Stimulated activated CD8-positive, alpha-beta memory T cell treated with anti-CD3 and anti-CD28 coated beads, Interleukin-2, amount 100 ng/mL, for 1 hour (primary cell): ENCODE measurements at places on chromosomes 11 and 22.

GRCh38 chr11:67312187-67313021 is 9.1 kb downstream of the SSH3 start:
- no peak for DNase-seq

- no peak for DNase-seq
Measured at GRCh38 chr11:65872586-65873317, at the start of gene EFEMP2. Gene EFEMP2, minus strand, starts transcription at chr11:65872800. Its CDS starts 446 bp downstream, at chr11:65872354.

DNA sequence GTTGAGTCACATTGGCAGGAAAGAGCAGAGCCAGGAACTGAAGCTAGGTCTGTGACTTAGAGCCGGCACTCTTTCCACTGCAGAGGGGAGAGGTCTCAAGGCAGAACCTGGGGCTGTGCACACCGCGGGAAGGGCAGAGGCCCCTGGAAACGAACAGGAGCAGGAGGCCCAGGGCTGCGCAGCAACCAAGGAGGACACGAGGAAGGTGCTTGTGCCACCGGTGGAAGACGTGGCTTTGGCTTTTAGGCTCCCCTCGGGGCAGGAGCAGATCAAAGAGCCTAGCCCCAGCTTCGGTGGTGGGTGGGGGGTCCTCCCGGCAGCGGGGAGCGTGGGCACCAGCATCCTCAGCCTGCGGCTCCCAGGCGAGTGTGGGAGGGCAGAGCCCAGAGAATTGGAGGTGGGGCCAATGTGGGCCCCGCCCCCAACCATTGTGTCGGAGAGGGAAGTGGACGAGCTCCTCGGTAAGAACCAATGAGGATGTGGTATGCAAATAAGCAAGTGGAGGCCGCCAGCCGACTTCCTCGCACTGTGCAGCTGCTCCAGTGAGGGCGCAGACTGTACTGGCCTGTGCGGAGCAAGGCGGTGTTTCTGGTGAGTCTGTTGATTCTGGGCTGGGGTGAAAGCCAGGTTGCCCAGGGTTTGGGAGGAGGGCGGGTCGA is at the start of gene CCDC116:
TSS of gene CCDC116 (plus strand) at position 524 of the 659 bp plus-strand sequence. CDS start 422 bp downstream, outside the sequence.
- DNase-seq = peak; percentile 24

GRCh38 chr11:77559686-77560401 is 29.9 kb upstream of the AQP11 start:
- DNase-seq = no peak

DNA sequence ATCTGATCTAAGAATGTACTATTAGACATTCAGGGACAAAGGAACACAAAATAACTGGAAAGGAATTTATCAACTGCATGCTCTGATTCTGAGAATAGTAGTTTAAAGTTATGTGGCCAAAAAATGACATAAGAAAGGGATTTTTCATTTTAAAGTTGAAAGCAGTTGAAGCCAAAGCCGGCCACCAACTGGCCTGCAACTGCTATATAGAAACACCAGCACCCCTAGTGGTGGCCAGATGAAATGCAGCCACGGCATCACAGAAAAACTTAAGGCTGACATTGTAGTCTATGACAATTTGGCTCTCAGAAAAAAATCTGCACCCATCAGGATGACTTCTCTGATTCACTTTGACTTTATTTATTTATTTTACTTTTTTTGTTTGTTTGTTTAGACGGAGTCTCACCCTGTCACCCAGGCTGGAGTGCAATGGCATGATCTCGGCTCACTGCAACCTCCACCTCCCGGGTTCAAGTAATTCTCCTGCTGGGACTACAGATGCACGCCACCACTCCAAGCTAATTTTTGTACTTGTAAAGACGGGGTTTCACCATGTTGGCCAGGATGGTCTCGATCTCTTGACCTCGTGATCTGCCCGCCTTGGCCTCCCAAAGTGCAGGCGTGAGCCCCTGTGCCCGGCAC is 59.2 kb downstream of the SLC35F2 start:
- DNase-seq = peak; percentile 16

- no peak for DNase-seq
Measured at GRCh38 chr11:18707811-18708340, 9.3 kb downstream of the TMEM86A start.

- no peak for DNase-seq
Measured at GRCh38 chr22:32617903-32618302, 143.3 kb downstream of the FBXO7 start.

DNA sequence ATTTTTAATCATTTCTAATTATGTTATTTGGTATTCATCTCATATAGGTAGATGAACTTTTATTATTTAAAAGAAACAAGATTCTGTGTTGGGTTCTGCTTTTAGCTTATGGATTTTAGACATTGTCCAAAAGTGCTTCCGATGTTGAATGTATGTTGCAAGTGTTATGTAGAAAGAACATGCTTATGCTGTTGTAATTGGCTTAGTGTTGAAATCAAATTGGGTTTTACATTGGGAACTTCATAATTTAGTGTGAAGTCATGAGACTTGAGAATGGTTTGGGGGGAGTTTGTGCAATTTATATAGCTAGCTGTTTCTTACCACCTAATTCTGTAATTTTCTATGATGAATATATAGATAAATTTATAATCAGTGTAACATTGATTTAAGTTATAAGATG is 3.6 kb downstream of the MTMR3 start:
- DNase-seq = no peak

- DNase-seq = no peak
Measured at GRCh38 chr11:99352642-99353041, 331.9 kb downstream of the CNTN5 start.

DNA sequence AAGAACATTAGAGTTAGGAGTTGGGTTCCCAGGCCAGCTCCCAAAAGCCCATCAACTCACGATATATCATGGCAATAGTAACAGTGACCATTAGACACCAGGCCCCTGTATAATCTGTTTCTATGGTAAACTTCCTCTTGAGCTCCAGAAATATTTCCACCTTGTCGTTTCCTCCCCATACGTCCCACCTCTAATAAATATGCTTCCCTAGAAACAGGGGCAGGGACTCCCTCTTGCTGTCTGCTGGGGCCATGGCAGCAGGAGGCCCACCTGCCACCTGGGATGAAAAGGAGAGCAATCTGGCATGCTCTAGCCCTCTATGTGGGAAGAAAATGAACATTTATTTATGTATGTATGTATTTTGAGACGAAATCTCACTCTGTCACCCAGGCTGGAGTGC is 32.2 kb upstream of the AMOTL1 start:
- no peak for DNase-seq

- DNase-seq = no peak
Measured at GRCh38 chr22:22702237-22703202, 58.1 kb downstream of the GGTLC2 start.

DNA sequence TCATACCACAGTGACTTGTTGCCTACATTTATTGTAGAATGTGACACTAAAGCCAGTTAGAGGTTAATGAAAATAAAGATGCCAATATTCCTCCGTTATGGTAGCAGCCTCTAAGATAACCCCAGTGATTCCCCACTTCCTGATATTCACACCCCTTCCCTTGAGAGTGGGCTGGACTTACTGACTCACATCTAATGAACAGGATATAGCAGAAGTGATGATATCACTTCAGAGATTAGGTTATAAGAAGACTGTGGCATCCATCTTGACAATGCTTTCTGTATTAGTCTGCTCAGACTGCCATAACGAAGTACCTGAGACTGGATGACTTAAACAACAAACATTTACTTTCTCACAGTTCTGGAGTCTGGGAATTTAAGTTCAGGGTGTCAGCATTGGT is 149.6 kb upstream of the MTNR1B start:
- no peak for DNase-seq

DNA sequence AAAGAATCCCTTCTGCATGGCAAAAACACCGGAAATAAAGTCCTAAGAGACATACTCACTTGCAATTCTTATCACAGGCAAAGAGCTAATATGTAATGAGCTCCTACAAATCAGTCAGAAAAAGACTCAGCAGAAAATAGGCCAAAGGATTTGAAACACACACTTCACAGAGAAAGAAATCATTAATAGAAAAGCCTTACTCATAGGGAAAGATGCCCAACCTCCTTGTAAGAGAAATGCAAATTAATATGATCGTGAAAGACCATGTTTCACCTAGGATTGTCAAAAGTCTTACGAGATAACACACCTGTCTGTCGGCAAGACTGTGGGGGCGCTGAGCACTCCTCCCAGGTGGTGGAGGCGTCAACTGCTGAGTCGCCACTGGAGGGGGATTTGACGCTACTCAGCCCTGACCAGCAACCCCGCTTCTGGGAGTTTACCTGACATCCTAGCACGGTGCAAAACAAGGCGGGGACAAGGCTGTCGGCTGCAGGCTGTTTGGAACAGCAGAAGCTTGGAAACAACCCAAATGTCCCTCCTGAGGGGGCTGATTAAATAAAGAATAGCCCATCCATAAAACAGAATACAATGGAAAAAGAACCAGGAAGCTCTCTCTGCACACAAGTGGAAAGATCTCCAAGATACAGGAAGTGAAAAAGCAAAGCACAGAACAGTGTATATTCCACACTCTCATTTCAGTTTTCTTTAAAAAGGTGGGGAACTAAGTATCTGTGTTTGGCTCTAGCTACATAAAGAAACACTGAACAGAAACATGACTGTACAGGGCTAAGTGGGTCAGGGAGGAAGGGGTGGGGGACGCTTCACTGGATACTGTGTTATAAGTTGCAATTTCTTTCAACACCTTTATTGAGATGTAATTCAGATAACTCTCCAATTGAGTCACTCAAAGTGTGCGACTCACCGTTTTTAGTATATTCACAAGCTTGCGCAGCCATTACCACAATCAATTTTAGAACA is 11.5 kb downstream of the CSNK1E start:
- no peak for DNase-seq

GRCh38 chr11:19868281-19868821 is 155.7 kb downstream of the NAV2 start:
- no peak for DNase-seq

DNA sequence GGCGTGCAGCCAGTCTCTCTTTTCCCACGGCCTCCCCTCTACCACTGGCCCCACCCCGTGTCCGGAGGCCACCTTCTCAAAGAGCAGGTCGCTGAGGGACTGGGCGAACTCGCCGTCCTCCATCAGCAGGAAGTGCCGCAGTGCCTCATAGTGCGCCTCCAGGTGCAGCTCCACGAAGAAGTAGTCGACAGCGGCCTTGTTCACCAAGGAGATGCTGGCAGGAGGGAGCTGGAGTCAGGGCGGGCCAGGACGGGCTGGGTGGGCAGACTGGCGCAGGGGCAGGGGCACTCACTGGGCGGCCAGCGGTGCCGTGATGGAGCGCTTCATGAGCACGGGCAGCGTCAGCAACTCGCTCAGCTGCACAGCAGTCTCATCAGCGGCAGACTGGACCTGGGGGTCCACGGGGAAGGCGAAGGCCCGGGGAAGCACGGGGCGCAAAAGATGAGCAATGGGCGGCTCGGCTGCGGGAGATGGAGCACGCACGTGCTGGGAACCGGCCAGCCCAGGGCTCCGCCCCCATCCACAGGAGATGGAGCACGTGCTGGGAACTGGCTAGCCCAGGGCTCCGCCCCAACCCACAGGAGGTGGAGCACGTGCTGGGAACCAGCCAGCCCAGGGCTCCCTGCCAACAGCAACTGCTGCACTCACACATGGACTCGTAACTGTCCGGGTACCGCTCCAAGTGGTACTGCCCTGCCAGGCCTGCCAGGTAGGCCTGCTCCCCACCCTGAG is 18.4 kb downstream of the SELENOO start:
- DNase-seq = no peak

DNA sequence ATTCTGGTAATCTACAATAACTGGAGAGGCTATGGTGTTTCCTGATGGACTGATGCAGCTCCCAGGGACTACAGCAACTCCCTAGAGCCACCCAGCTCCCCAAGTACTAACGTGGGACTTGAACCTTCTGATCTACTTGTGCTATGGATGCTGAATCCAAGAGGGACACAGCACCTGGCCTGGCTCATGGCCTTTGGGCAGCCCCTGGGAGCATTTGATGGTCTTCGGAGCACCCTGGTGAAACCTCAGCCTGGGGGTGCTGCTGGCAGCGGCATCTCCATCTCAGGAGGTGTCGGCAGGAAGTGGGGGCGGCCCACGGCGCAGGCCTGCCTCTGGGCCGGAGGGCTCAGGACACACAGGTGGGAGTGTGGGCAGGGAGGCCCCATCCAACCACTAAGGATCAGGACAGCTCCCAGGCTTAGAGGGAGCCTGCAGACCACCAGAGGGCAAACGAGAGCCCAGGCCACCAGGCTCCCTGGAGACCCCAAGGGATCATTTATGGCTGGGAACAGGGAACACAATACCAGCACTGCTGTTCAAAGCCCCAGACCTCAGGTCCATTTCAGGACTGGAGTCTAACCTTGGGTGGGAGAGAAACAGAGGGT is 8.7 kb downstream of the EHD1 start:
- no peak for DNase-seq

- DNase-seq = no peak
Measured at GRCh38 chr11:8267280-8267679, 3.6 kb upstream of the LMO1 start.

GRCh38 chr11:64085906-64086257 is 50.2 kb downstream of the FLRT1 start:
- DNase-seq = no peak

DNA sequence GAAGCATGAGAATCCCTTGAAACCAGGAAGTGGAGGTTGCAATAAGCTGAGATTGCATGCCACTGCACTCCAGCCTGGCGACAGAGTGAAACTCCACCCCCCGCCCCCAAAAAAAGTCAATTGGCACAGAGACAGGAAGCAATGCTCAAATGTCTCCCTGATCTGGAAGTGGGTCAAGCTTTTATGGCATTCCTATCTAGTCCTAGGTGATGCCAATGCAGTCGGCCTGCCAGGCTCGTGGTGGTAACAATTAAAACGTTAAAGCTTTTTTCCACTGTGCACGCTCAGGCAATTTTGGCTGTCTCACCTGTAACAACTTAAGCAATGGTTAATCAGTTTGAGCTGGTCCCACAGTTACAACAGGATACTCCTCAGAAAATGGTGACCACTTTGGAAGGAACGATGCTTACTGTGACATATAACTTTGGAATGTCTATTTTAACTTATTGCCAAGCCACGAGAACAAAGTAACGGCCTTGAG is 18.9 kb upstream of the PISD start:
- DNase-seq = no peak

DNA sequence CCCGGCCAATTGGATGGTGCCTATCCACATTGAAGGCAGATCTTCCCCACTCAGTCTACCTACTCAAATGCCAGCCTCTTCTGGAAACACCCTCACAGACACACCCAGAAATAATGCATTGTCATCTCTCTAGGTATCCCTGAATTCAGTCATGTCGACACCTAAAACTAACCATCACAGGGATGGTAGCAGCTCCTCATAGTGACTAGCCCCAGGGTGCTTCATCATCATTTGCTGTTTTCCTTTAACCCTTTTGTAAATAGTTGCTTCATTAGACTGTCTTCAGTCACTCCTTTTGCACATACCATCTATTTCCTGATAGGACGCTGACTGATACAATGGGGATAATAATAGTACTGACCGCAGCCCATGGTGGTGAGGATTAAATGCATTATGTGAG is 18.8 kb upstream of the AMOTL1 start:
- DNase-seq = no peak

GRCh38 chr11:68470304-68470811 is 9.8 kb downstream of the PPP6R3 start:
- no peak for DNase-seq

DNA sequence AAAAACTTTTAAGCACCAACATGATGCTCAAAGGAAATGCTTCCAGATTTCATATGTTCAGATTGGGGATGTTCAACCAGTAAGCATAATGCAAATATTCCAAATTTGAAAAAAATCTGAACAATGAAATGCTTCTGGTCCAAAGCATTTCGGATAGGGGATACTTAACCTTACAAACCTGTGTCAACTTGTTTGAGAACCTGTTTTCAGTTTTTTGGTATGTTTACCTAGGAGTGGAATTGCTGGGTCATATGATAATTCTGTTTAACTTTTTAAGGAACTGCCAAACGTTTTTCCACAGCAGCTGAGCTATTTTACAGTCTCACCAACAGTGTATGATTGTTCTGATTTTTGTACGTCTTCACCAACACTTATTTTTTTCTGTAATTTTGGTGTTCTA is 23.7 kb downstream of the FAR1 start:
- DNase-seq = no peak

GRCh38 chr11:116579857-116580727 is 192.7 kb downstream of the BUD13 start:
- DNase-seq = no peak
